ENCODE measurements at places on chromosomes 2 and 18.

DNA sequence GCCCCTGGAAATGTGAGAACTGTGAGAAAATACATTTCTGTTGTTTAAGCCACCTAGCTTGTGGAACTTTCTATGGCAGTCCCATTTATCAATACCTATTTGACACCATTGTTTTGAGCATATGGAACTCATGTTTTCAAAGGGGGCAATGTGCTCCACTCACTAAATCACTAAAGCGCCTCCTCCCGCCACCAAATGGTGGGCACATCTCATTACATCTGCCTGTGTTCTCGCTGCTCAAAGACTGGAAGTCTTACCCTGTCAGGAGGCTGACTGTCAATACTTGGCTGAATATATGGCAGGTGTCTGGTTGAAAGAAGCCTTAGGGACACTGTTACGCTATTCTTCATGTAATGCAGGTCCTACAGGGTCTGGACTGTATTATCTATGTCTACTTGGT, 767.7 kb downstream of the TSN start:
- no peak for DNase-seq

DNA sequence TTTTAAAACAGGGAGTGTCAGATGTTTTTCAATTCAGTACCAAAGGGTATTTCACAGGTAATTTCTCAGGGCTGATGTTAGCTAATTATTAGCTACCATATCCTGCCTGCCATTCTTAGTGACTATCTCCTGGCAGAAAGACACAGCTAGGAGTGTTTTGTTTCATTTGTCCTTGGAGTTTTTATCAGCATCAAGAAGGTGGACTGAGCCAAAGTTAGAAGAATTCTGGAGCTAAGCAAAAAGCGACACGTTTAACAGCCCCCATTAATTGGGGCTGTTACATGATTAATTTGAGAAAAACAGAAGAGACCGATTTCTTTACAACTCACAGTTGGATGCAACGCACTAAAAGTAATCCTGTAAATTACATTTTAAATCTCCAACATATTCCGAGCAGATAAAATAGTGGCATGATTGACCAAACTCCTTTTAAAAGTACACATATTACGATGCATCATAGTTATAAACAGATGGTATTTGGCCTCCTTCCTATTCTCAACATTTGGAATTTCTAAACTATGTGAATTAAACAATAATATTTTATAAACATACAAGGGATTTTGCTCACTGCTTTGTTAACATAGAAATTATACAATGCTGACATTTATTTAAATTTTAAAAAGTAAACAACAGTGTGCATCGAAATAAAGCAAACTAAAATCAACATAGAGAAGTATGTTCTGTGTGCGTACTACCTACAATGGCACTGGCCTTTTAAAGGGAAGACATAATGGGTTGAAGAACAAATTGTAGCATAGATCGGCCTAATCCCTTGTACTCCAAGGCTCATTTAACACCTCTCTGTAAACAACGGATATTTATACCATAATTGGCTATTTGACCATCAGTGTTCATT, 585.1 kb downstream of the ZEB2 start:
- DNase-seq, result no peak

- DNase-seq, result no peak
Observed at GRCh38 chr2:71464389-71464788, 11.0 kb downstream of the DYSF start.

DNA sequence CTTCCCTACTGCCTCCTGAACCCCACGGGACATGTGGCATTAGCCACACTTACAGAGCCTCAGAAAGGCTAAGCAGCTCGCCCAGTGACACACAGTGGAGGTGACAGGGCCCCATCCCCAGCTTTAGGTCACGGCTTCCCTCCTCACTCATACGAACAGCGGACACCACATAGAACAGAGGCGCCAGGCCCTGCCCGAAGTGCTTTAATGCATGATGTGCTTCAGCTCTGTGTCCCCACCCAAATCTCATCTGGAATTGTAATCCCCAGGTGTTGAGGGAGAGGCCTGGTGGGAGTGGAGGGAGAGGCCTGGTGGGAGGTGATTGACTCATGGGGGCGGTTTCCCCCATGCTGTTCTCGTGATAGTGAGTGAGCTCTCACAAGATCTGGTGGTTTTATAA, 135.3 kb downstream of the PTGR3 start:
- no peak for DNase-seq

DNA sequence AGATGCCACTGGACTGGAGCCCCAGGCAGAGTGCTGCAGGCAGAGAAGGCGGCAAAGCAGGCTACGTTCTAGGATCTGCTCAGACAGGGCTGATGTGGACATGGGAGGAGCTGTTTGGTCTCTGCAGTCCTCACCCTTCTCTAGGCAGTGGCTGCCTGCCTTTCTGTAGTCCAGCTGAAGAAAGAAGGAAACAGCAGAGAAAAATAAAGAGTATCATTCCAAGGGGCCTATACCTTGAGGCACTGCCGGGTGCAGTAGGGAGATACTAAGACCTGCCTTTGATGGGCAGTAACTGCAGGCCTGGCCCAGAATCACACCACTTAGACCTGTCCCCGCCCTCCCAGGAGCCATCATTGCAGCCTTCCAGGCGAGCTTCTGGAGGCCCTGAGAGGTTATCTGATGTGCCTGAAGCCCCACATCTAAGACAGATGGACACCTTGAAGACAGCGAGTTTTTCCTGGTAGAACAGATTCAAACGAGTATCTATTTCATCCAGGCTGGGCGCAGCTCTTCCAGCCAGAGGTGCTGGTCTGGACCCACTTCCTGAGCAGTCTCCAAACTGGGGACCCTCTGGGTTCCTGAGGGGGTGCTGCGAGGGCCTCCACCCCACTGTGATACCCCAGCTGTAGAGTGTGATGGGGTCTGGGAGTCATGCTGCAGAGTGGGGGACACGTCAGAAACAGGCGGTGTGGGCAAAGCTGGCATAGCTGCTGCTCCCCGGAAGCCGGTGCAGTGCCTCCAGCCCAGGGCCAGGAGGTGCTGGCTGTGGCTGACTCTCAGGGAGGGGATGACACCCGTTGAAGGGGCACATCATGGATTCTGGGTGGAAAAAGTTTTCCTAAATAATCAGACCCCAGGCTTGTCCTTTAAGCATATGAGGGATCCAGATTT, 87.3 kb upstream of the OTOS start:
- no peak for DNase-seq

- no peak for DNase-seq
Observed at GRCh38 chr18:26992926-26993325, 127.4 kb upstream of the AQP4 start.

DNA sequence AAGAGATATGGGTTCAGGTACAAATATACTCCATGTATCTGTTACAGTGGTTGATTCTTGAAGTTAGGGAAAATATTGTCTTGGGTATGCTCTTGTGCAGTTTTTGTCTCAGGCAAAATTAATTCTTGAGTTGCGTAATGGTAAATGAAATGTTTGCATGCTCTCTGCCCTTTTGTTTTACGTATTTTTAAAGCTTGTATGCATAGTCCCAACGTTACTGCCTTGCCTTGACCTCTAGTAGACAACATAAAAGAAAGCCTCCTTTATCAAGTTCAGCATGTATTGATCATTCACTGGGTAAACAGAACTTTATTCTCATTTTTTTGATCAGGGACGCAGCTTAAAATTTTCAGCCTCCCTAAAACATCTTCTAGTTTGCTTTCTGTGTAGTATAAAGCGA, 283.1 kb downstream of the THSD7B start:
- no peak for DNase-seq

- no peak for DNase-seq
Observed at GRCh38 chr18:6836331-6836730, 106.8 kb downstream of the ARHGAP28 start.

- DNase-seq, result peak; percentile 71
Observed at GRCh38 chr2:134261398-134262131, 7.7 kb downstream of the MGAT5 start.

GRCh38 chr2:44324971-44325426, 36.3 kb downstream of the PREPL start:
- DNase-seq, result no peak

DNA sequence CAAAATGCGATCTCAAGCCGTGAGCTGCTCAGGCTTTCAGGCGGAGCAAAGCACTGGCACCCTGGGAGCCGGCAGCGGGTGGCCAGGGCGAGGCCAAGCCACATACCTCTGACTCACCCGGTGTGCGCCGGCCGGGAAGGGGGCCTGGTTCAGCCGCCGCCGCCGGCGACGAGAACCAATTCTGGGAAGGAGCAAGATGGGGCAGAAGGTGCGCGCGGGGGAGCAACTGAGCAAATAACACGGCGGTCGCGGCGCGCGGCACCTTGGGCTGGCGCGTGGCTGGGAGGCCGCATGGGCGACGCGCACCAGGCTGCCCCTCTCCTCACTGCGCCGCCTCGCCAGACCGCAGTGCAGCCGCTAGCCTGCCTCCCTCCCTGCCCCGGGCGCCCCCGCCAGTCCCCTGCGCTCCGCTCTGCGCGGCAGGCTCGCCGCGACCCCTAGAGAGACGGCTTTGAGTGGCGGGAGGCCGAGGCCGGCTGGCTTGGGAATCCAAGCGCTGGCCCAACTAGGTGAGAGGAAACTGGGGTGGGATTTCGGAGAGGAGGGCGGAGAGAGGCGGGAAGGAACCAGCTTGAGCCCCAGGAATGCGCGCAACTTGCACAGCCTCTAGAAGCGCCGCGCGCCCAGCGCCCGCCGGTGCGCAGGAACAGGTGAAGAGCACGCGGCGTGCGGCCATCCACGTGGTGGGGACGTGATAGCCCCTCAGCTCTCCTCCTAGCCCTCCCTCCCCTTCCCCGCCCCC, 3.2 kb downstream of the NRP2 start:
- no peak for DNase-seq

DNA sequence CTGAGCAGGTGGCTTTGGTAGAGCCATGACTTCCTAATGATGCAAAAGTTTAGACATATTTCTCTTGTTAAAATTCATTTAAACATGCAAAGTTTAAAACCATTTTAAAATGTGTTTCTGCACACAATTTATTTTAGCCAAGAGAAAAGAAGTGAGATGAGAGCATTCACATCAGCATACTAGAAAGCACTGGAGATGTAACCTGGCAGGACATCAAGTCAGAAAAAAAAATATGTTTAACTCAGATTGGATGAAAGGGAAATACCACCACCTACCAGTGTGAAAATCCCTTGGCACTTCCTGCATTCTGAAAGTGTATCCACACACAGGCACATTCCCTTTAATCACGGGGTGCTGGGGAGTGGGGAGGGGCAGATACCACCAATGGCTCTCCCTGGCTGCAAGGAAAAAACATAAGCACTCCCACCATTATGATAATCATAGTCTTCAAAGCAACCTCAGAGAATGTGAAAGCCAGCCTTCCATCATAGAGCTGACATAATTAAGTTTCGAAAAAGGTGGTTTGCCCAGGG, 25.0 kb downstream of the DNER start:
- DNase-seq, result no peak

- DNase-seq, result no peak
Observed at GRCh38 chr2:203892207-203892606, 24.6 kb downstream of the CTLA4 start.

- no peak for DNase-seq
Observed at GRCh38 chr18:56580026-56580425, 58.4 kb downstream of the TXNL1 start.

GRCh38 chr18:42351455-42351854, 396.4 kb downstream of the PIK3C3 start:
- no peak for DNase-seq
